ENCODE measurements at places on chromosomes 7 and 10.
A peak's percentile ranks its signal among the peaks of the same experiment; 100 is the strongest.

- no peak for DNase-seq
These were observed 121.9 kb downstream of the RNF216 start for GRCh38 chr7:5659584-5659983.

DNA sequence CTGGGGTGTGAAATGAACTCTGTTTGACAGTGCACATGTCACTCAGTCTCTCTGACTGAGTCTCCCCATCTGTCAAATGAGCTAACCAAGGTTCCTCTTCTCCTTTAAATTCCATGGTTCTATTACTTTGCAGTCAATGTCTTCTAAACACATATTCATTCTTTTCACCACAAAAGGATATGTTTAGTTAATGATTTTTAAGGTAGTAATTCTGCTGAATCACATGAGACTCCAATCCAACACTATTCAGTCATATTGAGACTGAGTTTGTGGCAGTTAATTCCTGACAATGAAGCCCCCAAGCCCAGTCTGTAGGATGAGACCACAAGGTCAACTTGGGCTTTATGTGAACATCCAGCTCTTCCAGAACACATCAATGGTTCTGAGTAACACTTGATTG is 85.3 kb downstream of the CALN1 start:
- DNase-seq = no peak

- DNase-seq = no peak
These were observed 26.1 kb downstream of the CALML3 start for GRCh38 chr10:5550621-5551530.

DNA sequence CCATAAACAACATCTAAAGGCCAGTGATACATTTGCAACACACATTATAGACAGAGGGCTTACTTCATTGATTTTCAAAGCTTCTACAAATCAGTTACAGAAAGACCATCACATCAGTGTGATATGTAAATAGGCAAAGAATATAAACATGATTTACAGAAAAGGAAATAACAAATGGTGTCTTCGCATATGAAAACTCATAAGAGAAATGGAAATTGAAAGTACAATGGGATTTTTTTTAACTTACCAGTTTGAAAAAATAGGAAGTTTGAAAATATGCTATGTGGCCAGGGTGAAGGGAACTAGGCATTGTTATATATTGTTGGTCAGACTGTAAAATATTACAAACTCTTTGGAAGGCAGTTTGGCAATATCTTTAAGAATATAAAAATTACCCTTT is 27.3 kb downstream of the SEC23IP start:
- no peak for DNase-seq

DNA sequence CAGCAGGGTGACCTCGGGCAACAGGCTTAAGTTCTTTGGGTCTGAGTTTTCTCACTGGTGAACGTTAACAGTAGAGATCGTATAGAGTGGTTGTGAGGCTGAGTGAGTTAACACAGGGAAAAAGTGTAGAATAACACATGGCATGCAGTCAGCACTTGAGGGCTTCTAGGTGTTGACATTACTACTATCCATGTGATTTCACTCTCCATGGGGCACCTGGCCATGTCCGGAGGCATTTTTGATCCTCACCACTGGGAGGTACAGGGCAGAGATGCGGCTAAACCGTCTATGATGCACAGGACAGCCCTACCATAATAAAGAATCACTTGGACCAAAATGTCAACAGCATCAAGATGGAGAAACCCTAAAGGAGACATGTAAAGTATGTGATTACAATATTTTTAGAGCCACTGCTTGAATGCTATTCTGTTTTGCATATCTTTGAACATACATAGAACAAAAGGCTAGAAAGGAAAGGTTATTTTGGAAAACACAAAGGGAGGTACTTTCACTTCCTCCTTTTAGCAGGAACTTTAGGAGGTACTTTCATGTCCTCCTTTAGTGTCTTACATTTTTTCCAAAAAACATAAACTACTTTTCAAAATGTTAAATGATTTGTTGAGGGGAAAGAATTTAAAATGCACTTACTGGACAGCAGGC is 44.3 kb downstream of the NOD1 start:
- no peak for DNase-seq

DNA sequence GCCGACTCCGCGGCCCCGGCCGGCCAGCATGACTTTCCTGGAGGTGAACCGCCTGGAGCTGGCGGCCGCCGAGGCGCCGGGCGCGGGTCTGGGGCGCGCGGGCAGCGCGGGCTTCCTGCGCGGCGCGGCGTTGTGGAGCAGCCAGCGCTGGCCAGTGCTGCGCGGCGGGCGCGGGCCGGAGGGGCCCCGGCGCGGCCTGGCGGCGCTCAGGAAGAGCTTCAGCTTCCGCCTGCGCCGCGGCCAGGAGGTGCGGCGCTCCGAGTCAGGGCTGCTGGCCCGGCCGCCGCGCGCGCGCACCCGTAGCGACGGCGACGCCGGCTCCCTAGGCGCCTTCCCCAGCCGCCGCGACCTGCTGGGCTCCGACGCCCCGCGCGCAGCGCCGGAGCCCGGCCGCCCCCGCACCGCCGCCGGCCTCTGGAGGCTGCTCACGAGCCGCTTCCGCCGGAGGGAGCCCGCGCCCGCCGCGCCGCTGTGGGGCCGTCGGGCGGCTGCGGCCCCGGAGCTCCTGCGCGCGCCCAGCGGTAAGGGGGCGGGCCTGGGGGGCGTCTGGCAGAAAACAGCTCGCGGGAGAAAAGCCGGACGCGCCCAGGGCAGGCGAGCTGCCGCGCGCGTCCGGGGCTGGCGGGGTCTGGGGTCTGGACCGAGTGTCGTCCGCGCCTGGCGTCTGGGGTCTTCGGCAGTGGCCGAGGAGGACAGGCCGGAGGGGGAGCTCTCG is 29.0 kb downstream of the AGAP3 start:
- DNase-seq = peak; percentile 70

GRCh38 chr10:63696205-63696604 is 175.0 kb downstream of the REEP3 start:
- DNase-seq = no peak

DNA sequence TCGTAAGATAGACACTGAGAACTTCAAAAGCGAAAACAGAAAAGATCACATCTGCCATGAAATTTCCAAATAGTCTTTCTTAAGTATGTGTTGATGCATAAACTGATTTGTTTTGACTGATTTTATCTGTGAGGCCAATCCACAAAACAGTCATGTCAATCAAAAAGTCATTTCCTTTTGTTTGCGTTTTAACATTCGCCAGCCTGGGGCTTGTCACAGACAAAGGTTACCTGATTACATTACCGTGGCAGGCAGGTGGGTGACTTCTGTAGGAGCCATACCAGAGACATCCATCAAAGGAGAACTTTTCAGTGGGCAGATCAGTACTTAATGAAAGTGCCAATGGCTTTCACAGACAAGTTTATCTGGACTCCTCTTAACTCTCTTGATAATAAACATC is 45.5 kb upstream of the BET1 start:
- DNase-seq = no peak

Data from adipocyte (in vitro differentiated cells).